ENCODE measurements at places on chromosomes 16 and 17.

GRCh38 chr16:55568207-55568606 lies 1.7 kb downstream of the CAPNS2 start:
- peak; percentile 17 for DNase-seq

DNA sequence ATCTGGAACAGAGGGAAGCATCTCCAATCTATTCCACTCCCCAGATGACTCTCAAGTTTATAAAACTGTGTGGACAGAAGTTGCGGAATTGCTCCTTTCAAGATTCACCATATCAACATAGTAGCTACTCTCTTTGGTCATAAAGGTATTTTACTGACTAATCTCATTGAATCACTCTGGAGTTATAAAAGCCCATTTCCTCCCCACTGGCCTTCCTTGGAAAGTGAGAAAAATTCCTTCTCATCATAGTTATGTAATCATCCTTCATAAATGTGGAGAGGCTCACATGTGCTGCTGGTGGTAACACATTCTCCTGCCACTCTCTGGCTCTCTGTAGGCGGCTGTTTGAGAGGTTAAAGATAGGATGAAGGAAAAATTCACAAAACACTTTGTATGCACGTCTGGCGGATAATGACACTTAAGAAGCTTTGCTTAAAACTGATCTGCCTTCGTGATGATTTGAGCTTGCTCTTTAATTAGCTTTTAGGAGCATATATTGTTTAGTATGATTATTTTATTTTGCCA lies 1034.0 kb upstream of the EEF2KMT start:
- no peak for DNase-seq

GRCh38 chr17:1455291-1455796 lies 688 bp downstream of the CRK start:
- peak; percentile 5 for DNase-seq

- peak; percentile 70 for DNase-seq
These were observed 3.5 kb downstream of the KDM6B start for GRCh38 chr17:7837408-7838088.

DNA sequence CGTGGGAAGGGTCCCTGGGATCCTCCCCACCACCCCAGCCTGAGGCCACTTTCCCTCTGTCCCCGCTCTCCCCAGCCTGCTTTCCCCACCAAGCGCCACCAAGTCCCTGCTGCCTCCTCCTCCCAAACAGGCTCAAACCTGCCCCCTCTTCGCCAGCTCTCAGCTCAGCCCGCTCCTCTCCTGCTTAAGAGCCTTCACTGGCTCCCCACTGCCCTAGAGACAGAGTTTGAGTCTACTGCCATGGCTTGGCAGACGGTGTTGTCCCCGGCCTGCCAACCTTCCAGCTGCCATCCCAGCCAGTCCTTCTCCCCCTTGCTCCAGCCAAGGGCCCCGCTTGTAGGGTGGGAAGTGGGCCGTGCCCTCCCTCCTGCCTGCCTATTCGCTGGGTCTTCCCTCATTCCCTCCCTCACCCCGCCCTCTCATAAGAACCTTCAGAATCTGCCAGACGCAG lies 11.1 kb downstream of the IL4R start:
- no peak for DNase-seq

- no peak for DNase-seq
These were observed 225.2 kb upstream of the MPHOSPH6 start for GRCh38 chr16:82395212-82395611.

- no peak for DNase-seq
These were observed 16.9 kb upstream of the MAP3K14 start for GRCh38 chr17:45333702-45334092.

DNA sequence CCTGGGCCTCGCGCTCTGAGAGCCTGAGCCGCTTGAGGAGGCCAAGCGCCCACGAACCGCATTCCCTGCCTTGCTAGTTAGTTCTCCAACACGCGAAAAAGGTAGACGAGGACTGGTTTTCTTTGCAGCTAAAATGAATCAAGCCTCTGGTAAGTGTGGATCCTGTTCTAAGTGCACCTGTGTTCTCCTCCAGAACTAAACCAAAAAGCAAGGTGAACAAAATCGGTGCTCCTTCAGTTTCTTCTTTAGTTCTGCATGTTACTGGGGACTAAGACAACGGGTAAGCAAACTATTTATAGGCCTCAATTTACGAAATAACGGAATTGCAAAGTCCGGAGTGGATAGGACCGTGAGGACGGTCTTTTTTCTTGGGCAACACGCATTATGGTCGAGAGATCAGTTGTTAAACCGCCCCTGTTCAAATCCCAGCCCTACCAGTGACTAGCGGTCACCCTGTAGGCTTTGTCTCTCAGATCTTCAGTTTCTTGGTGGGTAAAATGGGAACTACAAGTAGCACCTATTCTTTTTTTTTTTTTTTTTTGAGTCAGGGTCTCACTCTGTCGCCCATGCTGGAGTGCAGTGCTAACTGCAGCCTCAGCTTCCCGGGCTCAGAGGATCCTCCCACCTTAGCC lies 993 bp upstream of the ANKRD11 start:
- no peak for DNase-seq

GRCh38 chr16:68451676-68452075 lies 3.4 kb upstream of the SMPD3 start:
- DNase-seq, result no peak

- no peak for DNase-seq
These were observed 241.3 kb upstream of the TBX2 start for GRCh38 chr17:61158376-61158775.

- no peak for DNase-seq
These were observed 757.0 kb downstream of the CDH11 start for GRCh38 chr16:64364894-64365293.

DNA sequence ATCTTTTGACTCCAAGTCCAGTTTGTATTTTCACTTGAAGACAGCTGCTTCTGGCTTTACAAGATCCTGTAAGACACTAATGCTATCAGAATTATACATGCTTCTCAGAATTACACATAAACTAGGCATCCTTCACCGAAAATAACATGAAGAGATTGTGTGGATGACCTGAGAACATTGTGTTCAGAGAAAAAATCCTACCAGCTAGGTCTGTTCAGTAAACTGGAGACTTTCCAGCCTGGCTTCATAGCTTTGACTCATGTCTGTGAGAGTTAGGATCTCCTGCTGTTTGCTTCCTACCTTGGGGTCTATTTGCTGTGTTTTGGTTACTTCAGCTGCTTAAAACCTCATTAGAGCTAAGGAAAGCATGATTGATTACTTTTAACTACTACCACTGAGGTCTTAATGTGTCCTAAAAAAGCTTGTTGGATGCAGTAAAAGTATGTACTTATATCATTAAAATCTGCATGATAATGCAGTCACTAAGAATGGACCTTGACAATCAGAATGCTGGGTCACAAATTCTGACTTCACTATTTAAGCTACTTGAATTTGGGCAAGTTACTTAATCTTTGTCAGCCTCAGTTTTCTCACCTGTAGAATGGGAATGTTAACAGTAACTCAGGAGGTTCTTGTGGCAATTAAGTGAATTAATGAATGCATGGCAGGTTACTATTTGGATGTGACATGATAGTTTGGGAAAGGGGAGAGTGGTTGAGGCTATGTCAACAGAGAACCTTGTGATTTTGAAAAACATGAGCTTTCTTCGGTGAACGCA lies 8.0 kb upstream of the MYH13 start:
- DNase-seq, result no peak

DNA sequence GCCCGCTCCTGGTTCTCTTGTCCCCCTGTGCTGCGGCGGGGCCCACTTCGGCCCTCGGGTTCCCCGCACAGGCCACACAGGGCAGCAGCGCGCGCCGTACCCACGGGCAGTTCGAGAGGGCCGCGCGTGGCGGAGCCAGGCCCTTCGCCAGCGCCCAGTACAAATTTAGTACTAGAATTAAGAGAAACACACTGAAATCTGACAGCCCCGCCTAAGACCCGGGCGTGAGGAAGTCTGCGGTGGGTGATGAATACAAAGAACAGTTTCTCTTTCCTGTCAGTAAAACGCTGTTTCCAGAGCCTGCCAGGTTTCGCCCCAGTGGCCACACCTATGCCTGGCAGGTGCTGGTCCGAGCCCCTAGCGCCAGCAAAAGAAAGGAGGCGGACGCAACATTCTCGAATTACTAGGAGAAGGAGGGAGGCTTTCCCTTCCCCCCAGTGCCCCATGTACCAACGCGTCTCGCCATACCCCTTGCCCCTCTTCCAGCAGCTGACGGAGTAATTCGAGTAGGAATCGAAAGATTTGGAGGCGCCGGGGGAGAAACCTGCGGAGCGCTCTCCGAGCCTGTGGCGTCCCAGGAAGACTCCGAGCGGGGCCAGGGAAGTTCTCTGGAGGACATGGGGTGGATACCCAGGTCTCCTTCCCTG lies 591 bp upstream of the SLFN5 start:
- peak; percentile 91 for DNase-seq

- DNase-seq, result no peak
These were observed 36.9 kb downstream of the TBX4 start for GRCh38 chr17:61488878-61489718.

DNA sequence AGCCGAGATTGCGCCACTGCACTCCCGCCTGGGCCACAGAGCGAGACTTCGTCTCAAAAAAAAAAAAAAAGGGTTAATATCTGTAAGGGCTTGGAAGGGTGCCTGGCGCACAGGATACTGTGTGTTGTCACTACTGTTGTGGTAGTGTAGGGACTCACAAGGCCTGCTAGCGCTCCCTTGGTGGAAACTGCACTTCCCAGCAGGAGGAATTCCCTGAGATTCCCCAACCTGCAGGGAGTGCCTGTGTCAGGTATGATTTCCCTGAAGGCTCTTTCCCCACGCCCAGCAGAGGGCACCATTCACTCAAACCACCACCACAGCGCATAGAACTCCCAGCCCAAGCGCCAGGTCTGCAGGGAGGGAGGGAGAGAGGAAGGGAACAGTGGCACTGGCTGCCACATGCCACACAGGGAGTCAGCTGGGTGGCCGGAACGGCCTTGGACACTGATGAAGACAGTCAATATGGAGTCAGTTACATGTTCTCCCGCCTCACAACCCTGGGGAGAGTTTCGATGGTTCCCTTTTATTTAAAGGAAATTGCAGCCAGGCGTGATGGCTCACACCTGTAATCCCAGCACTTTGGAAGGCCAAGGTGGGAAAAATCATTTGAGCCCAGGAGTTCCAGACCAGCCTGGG lies 32.7 kb upstream of the CDH1 start:
- peak; percentile 79 for DNase-seq

GRCh38 chr16:3256146-3256865 lies at the start of gene MEFV:
Gene MEFV, minus strand, starts transcription at chr16:3256633. Its CDS starts 46 bp downstream, at chr16:3256587.
- DNase-seq, result no peak

GRCh38 chr17:45227926-45228762 lies 6.5 kb downstream of the FMNL1 start:
- DNase-seq, result no peak

DNA sequence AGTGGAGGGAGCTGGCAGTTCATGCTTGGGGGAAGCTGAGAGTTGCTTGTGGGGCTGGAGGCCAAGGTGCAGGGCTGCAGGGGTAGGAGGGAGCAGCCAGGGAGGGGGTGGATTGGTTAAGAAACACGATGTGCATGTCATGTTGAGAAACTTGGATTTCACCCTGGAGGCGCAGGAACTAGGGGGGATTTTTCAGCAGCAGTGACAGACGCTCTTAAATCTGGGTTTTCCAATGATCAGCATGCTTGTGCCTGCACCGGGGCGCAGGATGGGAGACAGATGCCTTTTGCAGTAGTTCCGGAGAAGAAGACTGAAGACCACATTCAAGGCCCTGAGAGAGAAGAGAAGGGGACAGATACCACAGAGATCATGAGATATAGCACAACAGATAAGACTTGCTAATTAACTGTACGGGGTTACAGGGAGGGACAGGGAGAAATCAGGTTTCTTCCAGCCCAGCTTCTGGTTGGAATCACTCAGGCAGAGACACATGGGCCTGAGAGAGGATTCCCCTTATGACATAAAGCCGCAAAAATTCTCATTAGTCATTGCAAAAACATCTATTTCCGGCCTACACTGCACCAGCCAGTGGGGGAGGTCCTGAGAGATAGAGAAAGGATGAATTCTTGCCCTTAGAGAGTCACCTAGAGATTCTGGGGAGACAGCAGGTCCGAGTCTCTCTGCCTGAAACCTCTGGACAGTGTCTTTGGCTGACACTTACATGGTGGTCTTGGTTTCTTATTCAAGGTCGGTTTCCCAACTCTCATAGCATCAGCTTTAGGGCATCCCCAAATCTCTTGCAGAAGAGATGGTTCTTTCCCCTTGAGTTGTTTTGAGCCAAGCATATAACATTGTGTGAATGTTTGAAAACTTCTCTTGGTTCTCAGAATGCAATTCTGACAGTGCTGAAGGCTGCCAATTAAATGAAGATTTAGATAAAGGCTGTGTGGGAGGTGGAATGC lies 27.1 kb downstream of the CDH13 start:
- no peak for DNase-seq

Data from DMS79 treated with DMSO at 0.1 percent for 48 hours (cell line).